NCI-H446 (cell line): ENCODE measurements at places on chromosomes 1 and 21.

GRCh38 chr1:219507437-219507836 is 105.5 kb downstream of the ZC3H11B start:
- no peak for DNase-seq

DNA sequence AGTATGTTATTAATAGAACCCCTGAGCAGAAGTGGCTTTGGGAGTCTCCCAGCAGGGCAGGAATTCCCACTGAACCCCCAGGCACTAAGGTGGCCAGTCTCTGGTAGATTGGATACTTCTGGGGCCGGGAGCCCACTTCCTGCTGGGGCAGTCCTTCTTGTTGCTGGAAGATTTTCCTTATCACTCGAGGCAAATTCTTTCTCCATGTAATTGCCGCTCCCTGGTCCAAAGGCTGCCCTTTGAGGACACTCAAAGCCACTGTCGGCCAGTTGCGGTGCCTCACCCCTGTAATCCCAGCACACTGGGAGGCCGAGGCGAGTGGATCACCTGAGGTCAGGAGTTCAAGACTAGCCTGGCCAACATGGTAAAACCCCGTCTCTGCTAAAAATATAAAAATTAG is 22.6 kb upstream of the TNFRSF1B start:
- no peak for DNase-seq

DNA sequence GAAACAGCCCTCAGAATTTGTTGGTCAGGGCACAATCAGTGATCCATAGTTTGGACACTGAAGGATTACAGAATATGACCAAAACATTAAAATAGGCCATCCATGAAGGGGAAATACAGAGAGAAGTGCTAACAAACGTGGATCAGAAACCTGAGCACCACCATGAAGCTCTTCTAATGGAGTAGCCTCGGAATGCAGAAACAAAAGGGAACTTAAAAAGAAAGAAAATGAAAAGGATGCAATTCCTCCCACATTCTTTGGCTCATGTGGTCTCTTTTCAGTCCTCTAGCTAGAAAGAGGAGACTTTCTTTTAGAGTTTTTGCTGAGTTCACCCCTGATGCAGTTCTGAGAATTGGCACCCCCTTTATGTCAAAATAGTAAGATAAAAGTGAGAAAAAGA is 989.8 kb upstream of the B3GALT2 start:
- no peak for DNase-seq

GRCh38 chr21:35202431-35202830 is 153.3 kb upstream of the RUNX1 start:
- DNase-seq: no peak

DNA sequence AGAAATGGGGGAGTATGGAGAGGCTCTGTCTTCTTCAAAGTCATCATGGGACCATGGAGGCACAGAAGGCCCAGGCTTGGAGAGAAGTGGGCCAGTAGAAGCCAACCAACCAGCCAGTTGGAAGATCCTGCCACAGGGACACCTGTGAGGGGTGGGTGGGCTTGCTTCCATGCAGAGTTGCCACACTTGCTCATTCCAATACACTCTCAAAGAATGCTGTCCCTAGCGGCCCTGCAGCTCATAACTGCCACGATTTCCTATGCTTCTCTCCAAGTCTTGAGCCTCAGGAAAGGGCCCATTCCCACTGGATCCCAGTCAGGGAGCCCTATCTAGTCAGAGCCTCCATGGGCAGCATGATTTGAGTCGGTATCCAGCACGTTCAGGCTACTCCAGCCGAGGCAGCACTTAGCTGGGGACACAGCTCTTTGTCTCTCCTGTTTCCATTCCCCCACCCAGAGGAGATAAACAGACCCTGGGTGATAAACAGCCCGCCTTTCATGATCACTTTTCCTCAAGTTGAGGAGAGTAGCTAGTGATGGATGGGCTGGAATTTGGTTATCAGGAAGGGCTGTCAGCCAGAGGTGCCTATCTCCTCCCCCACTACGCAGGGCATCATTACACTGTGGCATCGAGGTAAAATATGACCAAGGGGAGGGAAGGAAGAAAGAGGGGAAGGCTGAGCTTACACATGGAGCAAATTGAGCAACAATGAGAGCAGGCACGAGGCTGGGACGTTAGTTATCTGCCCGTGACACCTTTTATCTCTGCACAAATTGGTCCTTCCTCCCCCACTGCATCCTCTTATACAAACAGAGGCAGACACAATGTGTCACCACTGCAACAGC is 64.6 kb downstream of the ERI3 start:
- no peak for DNase-seq

GRCh38 chr1:3814065-3814464 is 17.8 kb upstream of the LRRC47 start:
- no peak for DNase-seq
